ENCODE measurements at places on chromosomes 12 and 14. TPM values are rescaled to one million over a fixed set of nuclear protein-coding genes. Genes with fewer than 3 reads are reported as not detected.

Gene PRB2
- total RNA-seq, result not detected

Gene CD163
- 20.6 TPM for total RNA-seq

Gene C14orf132
- 552 TPM for total RNA-seq

Gene RERG
- total RNA-seq, result not detected

Gene CLEC4C
- not detected for total RNA-seq

Gene TPPP2
- not detected for total RNA-seq

Gene INSM2
- total RNA-seq, result 21.7 TPM

Gene RTN1
- 518 TPM for total RNA-seq

Gene PMEL
- total RNA-seq, result 851 TPM

Gene NEDD1
- 11.4 TPM for total RNA-seq

Gene BEST3
- not detected for total RNA-seq

Gene ITGB7
- not detected for total RNA-seq

Gene SLC7A7
- 1.7 TPM for total RNA-seq

Gene ATG101
- total RNA-seq, result 26.2 TPM

Gene FZD10
- total RNA-seq, result not detected

Gene CCDC196
- not detected for total RNA-seq

Gene INHBC
- total RNA-seq, result not detected

Gene GPR84
- not detected for total RNA-seq

Gene TMEM132C
- 8.0 TPM for total RNA-seq

Gene KRT1
- not detected for total RNA-seq

Gene PA2G4
- 86.5 TPM for total RNA-seq

Gene KRT2
- total RNA-seq, result not detected

Gene LETMD1
- 37.1 TPM for total RNA-seq

Gene PPP4R4
- total RNA-seq, result 1.6 TPM

Gene DNAI7
- total RNA-seq, result 0.76 TPM

Gene FBLN5
- not detected for total RNA-seq

Gene POU6F1
- total RNA-seq, result 6.0 TPM

Gene DBX2
- total RNA-seq, result not detected

Gene HOXC6
- 0.32 TPM for total RNA-seq

Gene PPP2R5C
- total RNA-seq, result 116 TPM

Gene MYH7
- total RNA-seq, result not detected

Gene BDKRB2
- 3.8 TPM for total RNA-seq

Gene HCFC2
- total RNA-seq, result 25.1 TPM

Gene ASB2
- 16.6 TPM for total RNA-seq

Gene SIX4
- 22.1 TPM for total RNA-seq

Gene IAPP
- total RNA-seq, result not detected

Gene DIO3
- total RNA-seq, result not detected

Gene CLEC9A
- not detected for total RNA-seq

Gene GZMB
- not detected for total RNA-seq

Gene BTBD6
- 36.3 TPM for total RNA-seq

Gene FOXG1
- not detected for total RNA-seq

Gene NYNRIN
- 33.5 TPM for total RNA-seq

Gene MMAB
- 28.7 TPM for total RNA-seq

Gene CRIP2
- total RNA-seq, result 78.5 TPM

Gene KCNC2
- total RNA-seq, result 11.6 TPM

Gene ZDHHC22
- 77.3 TPM for total RNA-seq

All from glutamatergic neuron (in vitro differentiated cells).